ENCODE measurements at places on chromosomes 1 and 21. TPM values are rescaled to one million over a fixed set of nuclear protein-coding genes. Genes with fewer than 3 reads are reported as not detected.

GRCh38 chr1:161187311-161187710, 10.0 kb upstream of the B4GALT3 start:
- DNase-seq = no peak

The ELF3 gene
- polyA plus RNA-seq = 117 TPM

The DENND2C gene
- 3.5 TPM for polyA plus RNA-seq

- DNase-seq = no peak
These were observed 131.0 kb downstream of the TGFBR3 start for GRCh38 chr1:91754816-91755580.

- DNase-seq = no peak
These were observed 71.2 kb downstream of the PSMG1 start for GRCh38 chr21:39111931-39112550.

GRCh38 chr1:208054911-208055379, 144.0 kb upstream of the CD34 start:
- no peak for DNase-seq

The FNDC5 gene
- 57.4 TPM for polyA plus RNA-seq

- no peak for DNase-seq
These were observed 222.0 kb downstream of the OMA1 start for GRCh38 chr1:58324558-58324957.

GRCh38 chr1:89863165-89863830, 42.5 kb downstream of the LRRC8D start:
- DNase-seq = no peak

DNA sequence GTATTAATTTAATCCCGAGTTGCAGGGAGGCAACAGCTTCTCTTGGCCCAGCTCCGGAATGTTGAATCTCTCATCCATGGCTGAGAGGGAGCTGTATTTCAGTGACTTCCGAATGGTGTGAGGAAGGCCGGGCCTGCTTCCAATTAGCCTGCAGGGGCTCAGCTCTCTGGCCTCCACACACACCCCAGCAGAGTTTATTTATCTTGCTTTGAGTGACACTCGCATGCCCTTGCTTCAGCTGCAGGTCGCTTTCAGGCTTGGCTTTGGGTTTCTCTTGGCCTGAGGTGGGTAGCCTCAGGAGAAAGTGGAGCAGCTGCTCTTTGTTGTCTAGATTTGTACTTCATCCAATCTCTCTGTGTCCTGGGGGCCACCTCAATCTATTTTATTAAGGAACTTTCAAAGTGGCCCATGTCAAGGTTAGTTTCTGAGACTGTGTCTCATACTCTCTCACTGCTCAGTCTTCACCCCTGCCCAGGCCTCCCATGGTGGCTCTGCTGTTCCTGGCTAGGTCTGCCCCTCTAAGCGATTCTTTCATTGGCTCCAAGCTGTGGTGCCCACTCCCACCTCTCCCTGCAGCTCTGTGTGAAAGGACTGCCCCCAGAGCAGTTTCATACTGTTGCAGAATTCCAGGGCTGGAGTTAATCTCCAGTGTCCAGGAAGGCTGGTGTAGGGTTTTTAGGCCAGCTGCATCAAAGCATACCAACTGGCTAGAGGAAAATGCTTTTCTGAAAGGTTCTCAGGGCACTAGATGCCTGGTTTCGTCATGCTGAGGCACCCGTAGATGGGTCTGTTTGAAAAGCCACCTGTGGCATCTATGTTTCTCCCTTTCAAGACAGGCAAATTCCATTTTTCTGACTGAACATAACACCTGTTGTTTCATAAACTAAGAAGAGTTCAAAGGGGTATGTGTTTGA, 153.5 kb downstream of the PLXNA2 start:
- no peak for DNase-seq

The SV2A gene
- polyA plus RNA-seq = 8.4 TPM
